Adipocyte (in vitro differentiated cells): ENCODE measurements at places on chromosomes 16 and 17.
A peak's percentile ranks its signal among the peaks of the same experiment; 100 is the strongest.

GRCh38 chr16:76577003-76577402 is 299.8 kb downstream of the CNTNAP4 start:
- DNase-seq, result no peak

DNA sequence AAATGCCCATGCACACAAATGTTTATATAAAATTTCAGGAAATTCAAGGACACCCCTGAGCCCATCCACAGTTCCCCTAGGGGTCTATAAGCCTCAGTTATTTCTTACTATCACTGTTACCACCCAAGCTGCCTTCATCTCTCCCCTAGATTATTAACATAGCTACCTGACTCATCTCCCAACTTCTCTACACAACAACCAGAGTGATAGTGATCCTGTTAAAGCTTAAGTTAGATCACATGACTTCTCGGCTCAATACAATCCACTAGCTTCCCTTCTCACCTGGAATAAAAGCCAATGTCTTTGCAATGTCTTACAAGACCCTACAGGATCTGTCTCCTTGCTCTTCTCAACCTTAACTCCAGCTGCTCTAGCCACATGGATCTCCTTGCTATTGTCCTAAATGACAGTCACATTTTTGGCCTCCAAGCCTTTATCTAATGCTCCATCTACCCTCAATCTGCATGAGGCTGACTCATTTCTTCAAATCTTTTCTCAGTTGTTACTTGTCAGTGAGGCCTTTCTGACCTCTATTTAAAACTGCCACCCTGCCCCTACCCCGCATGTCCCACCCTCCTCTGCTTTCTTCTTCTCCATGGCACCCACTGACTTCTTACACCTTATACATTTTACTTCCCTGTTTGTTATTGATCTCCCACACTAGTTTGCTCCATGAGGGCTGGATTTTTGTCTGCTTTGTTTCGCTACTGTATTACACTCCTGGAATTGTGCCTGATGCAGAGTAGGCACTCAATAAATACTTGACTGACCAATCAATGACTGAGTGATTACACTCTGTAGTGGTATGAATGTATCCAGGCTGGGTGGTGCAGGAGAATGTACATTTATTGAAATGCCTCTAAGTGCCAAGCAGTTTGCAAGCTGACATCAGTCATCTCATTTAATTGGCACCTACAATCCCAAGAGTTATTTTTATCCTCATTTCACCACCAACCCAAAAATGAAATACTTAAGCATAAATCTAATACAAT is 5.2 kb upstream of the LIG3 start:
- DNase-seq, result no peak

DNA sequence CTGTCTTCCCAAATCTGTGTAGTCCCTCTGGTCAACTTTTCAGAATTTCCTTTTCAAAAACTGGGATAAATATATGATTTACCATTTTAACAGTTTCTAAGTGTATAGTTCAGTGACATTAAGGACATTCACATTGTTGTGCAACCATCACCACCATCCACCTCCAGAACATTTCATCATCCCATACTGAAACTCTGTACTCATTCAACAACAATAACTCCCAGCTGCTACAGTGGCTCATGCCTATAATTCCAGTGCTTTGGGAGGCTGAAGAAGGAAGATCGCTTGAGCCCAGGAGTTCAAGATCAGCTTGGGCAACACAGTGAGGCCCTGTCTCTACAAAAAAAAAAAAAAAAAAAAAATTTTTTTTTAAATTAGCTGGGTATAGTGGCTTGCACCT is 131.0 kb downstream of the AATF start:
- peak; percentile 79 for DNase-seq

DNA sequence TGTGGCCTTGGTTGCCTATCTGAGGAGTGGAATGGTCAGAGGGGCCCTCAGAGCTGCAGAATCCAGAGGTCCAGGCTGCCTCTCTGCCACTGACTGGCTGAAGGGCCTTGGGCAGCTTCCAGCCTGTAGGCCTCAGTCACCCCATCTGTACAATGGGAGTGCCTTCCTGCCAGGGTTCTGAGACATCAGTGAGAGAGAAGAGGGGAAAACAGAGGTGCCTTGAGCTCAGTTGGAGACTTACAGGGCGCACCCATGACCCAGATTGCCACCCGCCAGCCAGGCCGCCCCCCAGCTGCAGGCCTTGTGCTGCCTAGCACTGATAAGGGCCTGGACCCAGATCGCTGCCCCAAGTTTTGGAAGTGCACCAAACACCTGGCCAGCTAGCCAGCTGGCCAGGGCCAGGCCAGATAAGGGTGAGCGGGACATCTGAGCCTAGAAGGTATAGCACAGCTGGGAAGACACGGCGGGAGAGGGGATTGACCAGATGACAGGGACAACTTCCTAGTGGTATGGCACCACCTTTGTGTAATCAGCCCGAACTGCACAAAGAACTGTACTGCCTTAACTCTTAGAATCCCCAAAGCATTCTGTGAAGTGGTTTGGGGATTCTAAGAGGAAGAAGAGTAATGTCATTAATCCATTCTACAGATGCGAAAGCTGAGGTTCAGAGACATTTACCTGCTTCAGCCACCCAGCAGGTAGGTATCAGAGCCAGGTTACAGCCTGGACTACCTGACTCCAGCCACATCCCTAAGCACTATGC is 1.4 kb downstream of the SLC4A1 start:
- no peak for DNase-seq

- no peak for DNase-seq
Observed at GRCh38 chr17:43915559-43915958, 8.2 kb upstream of the MPP2 start.

DNA sequence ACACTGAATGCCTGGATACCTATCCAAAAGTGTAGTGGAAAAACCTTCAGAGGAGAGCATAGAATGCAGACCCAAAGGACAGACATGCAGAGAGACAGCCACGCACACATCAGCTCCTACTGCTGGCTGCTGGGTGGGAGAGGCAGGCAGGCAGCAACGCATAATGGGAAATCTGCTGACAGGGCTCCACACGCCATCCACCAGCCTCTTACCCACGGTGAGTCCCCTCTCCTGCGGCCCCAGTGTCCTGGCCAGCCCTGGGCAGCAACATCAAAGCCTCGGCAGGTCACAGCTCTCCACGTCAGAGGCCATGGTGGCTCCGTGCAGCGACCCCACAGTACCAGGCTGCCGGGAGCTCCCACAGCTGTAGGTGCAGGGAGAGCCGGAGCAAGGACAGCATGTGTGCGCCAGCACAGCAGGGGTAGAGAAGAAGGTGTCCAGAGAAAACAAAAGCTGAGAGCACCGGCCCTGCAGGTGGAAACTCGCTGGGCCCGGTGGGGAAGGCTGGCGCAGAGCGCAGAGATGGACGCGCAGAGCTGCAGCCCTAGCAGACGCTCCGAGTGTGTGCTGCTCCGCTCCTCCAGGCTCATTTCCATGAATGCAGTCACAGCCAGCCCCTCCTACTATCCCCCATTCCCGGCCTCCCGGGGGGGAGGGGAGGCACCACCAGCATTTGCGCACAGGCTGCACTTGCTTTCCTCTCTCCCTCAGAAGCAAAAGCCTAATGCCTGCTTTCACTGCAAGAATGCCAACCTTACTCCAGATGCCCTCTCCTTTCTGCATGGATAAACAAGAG is 58.9 kb downstream of the CYTH1 start:
- DNase-seq, result no peak

GRCh38 chr16:3793161-3793576 is 75.8 kb upstream of the TRAP1 start:
- no peak for DNase-seq
